ENCODE measurements at places on chromosomes 5 and 9.

- no peak for DNase-seq
These were observed 8.2 kb downstream of the TNIP1 start for GRCh38 chr5:151072630-151073025.

GRCh38 chr9:91359083-91359482, 2.6 kb downstream of the AUH start:
- no peak for DNase-seq

DNA sequence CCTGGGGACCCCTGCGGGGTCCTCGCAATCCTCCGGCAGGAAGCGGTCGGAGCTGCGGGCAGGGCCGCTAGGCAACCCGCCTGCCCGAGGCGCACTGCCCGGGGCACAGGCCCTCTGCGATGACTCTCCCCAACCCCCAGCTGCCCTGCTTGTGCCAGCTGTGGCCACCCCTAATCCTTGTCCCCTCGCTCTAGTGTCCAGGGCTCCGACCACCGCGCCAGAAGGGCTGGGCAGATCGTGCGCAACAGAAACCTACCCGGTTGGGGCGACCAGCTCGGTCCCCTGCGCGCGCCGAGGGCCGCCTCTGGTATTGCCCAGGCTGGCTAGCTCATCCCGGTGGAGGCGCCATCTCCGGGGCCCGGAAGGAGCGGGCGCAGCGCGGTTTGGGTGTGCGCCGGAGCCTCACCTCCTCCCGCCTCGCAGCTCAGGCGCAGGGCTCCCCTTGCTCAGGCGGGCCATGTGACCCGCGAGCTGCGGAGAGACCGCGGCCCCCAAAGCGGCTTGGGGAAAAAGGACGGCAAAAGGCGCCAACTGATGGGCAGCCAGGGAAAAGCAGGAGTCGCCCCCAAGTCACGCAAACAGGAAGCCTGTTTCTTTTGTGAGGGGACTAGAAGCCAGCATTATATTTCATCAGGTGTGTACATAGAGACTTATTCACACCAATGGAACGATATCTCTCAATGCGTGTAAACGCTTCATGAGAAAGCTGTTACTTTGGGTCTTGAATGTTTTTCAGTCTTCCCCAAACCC, 46.8 kb upstream of the RNF20 start:
- no peak for DNase-seq

GRCh38 chr5:55483885-55484284, 50.9 kb downstream of the PLPP1 start:
- DNase-seq: no peak

- DNase-seq: no peak
These were observed 6.4 kb downstream of the TOR1B start for GRCh38 chr9:129809346-129809745.

- DNase-seq: no peak
These were observed 49.8 kb downstream of the FGF1 start for GRCh38 chr5:142636093-142636492.

- no peak for DNase-seq
These were observed 39.8 kb downstream of the FOXI1 start for GRCh38 chr5:170145462-170145861.

DNA sequence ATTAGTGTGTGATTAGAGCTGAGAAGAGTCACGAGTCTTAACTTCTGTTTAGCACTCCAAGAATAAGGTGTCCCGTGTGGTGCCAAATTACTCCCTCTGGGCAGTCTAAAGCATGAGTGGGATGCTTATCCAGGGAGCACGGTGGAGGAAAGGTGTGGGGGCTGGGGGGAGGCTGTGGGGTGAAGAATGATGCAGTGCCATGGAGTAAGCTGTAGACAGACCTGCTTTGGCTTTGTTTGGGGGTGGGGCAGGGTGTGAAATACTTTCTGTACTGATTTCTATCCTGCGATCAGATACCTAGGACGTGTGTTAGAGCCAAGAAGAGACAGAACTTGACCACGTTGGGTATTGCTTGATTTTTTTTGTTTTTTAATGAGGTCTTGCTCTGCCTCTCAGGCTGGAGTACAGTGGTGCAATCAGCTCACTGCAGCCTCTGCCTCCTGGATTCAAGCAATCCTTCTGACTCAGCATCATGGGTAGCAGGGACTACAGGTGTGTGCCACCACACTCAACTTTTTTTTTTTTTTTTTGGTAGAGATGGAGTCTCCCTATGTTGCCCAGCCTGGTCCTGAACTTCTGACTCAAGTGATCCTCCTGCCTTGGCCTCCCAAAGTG, 232.8 kb downstream of the MAN2A1 start:
- no peak for DNase-seq

DNA sequence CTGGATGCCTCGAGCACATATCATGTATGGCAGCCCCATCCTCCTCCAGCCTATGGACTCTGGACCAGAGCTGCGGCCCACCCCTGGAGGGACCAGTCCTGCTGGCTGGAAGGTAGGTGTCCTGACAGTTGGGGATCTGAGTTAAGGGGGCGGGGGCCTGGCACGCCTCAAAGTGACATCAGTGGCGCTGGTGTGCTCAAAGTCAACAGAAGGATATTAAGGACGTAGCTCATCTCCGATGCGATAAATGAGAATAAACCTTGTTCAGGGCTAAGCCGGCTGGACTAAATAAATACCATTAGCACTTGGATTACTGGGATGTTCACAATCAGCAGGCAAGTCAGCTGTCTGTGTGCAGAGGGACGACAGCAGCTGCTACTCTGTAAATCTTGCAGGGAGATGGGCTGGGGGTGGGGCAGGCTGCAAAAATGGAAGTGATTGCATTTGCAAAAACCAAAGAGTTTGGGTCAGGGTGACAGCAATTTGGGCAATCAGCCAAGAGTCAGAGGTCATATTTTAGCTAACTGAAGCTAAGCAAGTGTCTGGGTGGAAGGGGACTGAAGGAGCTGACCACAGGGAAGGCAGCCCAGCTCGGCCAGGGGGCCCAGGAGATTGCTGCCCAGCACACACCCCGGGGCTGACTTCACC, 80.0 kb upstream of the LRRTM2 start:
- no peak for DNase-seq

DNA sequence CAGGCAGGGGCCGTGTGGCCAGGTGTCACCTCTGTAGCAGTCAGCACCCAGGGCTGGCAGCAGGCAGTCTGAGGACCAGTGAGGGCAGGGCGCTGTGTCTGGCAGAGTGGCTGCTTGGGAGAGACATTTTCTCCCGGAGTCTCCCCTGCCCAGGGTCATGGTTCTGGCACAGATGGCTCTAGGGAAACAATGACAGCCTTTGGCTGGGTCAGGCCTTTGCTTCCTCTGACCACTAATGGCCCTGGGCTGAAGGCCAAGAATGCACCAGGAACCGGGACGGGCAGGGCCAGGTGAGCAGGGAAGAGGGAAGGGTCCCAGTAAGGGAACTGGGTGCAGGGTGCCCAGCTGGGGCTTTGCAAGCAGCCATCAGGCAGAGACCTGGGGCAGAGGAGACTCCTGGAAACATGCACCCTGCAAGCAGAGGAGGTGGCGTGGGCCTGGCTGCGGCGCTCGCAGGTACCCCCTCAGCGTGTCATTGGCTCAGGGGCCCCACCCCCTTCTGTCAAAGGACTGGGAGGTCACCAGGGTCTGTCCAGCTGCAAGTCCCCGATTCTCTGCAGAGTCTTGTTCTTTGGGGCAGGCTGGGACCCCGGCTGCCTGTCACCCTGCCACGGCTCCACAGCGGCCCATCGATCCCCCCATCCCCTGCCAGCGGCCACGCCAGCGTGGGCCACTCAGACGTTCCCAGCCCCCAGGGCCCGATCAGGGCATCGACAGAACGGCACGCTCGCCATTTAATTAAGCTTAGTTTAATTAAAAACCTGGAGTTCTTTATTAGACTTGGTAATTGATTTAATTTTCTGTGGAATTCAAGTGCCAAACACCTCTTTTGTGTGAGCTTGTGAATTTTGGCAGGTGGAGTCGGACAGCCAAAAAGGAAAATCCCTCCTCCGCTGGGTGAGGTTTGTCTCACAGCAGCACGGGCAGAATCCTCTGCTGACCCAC, 18.9 kb upstream of the TMEM250 start:
- DNase-seq: no peak

- DNase-seq: no peak
These were observed 136.5 kb upstream of the RAI14 start for GRCh38 chr5:34519489-34520220.

- DNase-seq: no peak
These were observed 493.4 kb upstream of the COX7C start for GRCh38 chr5:86124333-86124732.

DNA sequence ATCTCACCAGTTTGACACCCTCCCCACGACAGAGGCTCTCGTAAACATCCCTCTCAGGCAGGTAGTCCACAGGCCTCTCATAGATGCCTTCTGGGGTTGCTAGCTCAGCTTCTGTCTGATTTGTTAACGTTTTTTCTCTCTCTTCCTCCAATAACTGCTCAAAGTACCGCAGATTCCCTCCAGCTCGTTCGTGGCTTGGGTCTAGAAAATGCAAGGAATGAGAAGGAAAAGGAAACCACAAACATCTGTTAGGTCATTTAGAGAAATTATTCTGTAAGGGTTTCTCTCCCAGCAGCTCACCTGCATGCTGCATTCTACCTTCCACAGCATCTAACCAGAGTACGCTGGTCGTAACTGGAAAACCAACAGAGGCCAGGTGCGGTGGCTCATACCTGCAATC, 18.5 kb downstream of the P4HA2 start:
- DNase-seq: no peak

DNA sequence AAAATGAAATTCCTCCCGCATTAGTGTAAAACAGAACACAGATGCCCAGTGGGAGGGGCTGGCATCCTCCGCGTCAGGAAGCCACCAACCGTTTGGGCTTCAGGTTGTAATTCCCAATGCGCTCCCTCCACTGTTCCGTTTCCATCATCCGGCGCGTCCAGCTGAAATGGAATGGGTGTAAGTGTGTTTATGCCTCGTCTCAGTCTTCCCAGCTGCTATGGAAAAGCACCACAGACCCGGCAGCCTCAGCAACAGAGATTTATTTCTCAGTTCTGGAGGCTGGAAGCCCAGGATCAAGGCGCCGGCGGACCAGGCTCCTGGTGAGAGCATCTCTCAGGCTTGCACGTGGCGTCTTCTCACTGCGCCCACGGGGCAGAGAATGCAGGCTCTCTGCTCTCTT, 20.4 kb downstream of the KCNT1 start:
- DNase-seq: no peak

DNA sequence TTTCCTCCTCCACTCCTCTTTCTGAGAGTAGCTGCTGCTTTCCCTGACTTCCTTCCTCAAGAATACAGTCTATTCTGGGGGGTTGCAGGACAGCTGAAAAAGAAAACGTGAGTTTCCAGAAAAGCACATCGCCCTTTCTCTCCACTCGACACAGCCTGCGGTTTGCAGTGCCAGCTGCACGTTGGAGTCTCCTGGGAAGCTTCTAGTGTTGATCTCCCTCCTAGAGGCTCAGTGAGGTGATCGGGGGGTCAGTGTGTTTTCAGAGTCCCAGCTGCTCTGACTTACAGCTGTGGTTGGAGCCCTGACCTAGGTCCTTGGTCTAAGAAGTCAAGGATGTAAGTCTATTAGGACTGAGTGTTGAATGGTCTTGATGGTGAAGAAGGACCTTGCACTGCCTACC, 25.0 kb upstream of the SUSD3 start:
- no peak for DNase-seq

- DNase-seq: no peak
These were observed 34.4 kb downstream of the ZNF366 start for GRCh38 chr5:72472666-72473422.

DNA sequence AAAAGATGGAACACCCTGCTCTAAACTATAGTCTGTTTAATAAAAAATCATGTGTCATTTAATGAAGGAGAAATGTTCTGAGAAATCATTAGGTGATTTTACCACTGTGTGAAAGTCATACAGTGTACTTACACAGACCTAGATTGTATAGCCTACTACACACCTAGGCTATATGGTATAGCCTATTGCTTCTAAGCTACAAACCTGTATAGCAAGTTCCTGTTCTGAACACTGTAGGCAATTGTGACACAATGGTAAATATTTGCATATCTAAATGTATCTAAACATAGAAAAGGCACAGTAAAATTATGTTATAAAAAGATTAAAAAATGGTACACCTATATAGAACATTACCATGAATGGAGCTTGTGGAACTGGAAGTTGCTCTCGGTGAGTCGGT, 40.6 kb downstream of the EFNA5 start:
- no peak for DNase-seq

DNA sequence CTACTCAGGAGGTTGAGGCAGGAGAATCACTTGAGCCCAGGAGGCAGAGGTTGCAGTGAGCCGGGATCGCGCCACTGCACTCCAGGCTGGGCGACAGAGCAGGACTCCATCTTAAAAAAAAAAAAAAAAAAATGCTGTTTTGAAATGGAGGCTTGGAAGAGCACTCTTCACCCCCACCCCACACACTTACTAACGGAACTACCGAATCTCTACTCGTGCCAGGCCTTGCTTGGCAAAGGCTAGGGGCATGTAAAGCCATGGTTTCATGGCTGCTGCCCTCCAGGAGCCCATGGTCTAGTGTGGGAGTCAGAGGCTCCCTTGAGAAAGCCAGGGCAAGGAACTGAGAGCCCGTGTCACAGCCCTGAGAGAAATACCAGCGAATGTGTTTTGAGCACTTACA, 21.3 kb downstream of the PCDHGC5 start:
- no peak for DNase-seq

- no peak for DNase-seq
These were observed 10.3 kb downstream of the CNTFR start for GRCh38 chr9:34579104-34579807.

GRCh38 chr5:126274076-126274762, 149.0 kb upstream of the GRAMD2B start:
- no peak for DNase-seq

All from stimulated activated CD4-positive, alpha-beta T cell treated with anti-CD3 and anti-CD28 coated beads, Interleukin-15, amount 100 ng/mL, for 1 hour (primary cell).